ENCODE measurements at places on chromosomes 13 and 19. TPM values are rescaled to one million over a fixed set of nuclear protein-coding genes. Genes with fewer than 3 reads are reported as not detected.

The FKBP8 gene
- polyA plus RNA-seq, result 205 TPM

The FXYD1 gene
- not detected for polyA plus RNA-seq

The SYCN gene
- not detected for polyA plus RNA-seq

The ETV2 gene
- not detected for polyA plus RNA-seq

The ZMYM5 gene
- 26.1 TPM for polyA plus RNA-seq

The FOXA3 gene
- polyA plus RNA-seq, result not detected
